GM04504 (cell line): ENCODE measurements at places on chromosomes 6 and 20.

- no peak for DNase-seq
Measured at GRCh38 chr6:129645106-129645829, 64.7 kb downstream of the ARHGAP18 start.

DNA sequence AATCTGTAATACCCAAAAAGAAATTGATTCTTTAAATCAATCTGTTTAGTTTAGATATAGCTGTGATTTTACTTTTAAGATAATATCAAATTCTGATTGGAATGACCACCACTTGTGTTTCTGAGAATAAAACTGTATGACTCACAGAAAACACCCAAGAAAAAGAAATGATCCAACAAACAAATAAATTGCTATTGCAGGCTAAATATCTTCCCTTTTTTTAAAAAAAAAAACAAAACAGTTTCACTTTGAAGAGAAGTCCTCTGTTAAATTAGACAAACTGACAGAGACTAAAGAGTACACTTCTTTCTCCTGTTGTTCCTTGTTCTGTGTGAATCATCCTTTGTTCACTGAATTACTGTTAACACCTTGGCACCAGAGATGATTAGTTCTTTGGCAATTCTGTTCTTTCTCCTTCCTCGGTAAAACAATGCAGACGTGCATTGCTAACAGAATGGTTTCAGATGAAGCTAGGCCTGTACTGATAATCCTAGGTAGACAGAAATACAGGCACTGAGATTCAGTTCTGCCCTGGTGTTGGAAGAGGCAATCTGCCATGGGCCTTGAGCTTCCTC is 895.2 kb upstream of the CITED2 start:
- no peak for DNase-seq

DNA sequence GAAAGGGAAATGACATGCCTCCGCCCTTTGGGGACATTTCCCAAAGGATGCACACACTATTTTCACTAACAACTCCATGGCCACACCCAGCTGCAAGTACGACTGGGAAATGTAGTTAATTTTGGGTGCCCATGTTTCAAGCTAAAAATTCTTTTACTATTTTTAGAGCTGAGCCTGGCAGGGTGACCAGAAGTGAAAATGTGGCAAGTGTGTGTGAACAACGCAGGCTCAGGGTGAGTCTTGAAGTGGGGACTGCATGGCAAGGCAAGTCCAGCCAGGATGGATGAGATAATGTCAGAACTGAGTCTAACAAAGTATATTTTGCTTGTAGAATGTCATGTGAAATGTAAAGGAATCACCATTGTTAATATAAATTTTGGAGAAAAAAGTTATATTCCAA is 17.0 kb upstream of the CD109 start:
- DNase-seq, result no peak

DNA sequence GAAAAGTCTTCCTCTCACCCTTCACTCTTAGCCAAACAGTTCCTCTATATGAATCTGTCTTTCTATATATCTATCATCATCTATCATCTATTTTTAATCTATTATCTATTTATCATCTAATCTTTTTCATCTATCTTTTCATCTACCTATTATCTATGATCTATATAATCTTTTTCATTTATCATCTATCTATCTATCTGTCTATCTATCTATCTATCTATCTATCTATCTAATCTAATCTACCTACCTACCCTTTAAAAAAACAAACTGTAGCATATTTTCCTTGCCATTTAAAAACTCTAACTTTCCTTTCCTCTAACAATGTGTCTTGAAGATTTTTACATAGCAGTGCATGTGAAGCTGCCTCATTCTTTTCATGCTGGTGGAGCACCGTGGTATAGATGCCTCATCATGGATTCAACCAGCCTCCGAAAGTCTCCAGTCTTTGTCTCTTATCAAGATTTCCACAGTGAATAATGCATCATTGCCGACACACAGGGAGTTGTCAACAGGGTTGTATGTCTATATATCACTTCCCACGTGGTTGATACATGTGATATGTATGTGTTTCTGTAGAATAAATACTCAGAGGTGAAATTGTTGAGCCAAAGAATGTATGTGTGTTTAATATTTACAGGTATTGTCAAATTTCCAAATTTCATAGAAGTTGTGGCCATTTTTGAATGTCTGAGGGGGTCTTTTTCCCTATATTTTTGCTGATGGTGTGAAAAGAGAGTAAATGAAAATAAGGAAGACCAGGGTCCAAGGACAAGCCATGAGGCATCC is 51.3 kb downstream of the VEGFA start:
- no peak for DNase-seq

DNA sequence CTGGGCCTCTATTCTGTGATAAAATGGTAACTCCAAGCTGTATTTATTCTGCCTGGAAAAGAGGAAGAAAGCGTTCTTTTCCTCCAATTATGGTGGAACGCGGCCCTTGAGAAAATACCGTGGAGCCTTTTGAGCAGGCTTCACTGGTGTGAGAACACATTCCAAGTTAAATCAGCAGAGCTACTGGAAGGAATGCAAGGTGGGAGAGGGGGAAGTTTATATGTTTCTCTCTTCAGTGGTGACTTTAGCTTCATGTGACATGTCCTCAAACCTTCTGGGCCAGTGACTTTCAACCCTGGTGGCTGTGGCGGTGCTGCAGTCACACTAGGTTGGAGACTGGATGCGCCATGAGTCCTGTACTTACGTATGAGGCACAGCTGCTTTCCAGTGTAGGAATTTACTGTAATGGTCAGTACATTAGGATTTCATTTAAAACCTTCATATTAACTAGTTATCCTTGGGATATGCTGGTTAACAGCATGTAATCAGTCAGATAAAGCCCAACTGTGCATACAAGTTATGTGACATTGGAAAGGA is 221.7 kb downstream of the ARID1B start:
- DNase-seq, result no peak

DNA sequence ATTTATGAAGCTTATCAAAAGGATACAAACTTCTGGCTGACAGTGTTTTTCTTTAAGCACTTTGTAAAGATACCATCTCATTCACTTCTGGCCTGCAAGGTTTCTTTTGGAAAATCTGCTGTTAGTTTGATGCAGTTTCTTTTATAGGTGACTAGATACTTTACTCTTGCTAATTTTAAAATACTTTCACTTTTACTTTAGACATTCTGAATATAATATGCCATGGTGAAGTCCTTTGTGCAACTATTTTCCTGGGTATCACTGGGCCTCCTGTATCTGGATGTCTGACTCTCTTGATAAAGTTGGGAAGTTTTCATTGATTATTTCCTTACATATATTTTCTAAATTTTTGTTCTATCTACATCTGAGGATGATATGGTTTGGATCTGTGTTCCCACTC is 29.0 kb upstream of the ZNF337 start:
- DNase-seq, result no peak

- DNase-seq, result no peak
Measured at GRCh38 chr20:19210391-19211155, 1.9 kb upstream of the SLC24A3 start.

DNA sequence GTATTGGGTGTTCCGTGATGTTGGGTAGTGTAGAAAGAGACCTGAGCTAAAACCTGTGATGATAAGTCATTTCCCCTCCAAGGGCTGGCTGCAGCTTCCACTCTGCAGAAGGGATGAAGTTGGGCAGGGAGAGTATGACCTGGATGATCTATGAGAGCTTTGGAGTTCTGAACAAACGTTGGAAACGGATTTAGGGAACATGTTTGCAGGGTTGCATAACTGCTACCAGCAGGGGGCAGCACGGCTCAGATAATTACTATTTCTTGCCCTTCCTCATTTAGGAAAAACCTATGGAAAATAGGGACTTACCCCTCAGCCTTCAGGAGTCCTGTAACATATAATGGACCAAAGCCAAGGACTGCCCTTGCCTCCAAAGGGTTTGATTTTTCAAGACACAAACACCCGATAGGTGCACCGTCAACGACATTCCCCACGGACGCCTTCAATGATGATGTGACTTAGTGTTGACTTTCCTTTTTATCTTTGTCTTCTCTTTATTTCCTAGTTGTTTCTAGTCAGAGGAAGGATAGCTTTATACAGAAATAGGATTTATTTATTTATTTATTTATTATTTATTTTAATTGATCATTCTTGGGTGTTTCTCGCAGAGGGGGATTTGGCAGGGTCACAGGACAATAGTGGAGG is 164.9 kb upstream of the SASH1 start:
- no peak for DNase-seq

- DNase-seq, result no peak
Measured at GRCh38 chr6:41642090-41642959, 4.1 kb downstream of the MDFI start.

GRCh38 chr6:152078804-152079203 is 271.3 kb downstream of the ESR1 start:
- DNase-seq, result no peak

DNA sequence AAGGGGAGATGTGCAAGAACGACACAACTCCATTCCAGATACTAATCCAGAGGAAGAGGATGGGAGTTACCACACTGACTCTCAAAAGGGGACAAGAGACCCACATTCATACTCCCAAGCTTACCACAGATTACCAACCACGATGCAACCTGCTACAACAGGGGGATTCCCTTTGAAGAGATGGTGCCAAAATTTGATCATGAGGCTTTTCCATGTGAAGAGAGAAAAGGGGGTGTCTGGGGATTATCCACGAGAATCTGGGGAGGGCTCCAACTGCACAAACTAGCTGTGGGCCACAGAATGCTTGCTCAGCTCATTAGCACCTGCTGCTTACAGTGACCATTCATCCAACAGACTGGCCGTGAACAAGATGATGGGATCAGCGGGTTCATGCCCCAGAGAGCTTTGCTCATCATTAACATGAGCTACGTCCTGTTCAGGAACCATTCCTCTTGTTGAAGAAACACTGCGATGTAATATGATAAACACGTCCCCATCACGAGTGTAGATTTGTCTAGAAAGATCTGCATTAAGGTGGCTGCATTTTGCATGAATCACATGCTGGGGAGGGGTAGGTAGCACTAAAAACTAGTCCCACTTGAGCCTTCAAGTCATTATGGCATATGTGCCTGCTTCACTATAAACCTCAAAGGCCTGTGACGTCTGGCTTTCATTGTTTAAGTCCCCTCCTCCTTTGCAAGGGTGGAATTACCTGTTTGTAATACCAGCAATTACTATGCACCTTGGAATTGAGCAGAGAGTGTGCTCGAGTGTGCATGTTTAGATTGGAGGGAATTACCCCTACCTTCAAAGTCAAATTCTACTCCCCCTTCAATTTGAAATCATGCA is 4.0 kb downstream of the PLAGL2 start:
- DNase-seq, result no peak

DNA sequence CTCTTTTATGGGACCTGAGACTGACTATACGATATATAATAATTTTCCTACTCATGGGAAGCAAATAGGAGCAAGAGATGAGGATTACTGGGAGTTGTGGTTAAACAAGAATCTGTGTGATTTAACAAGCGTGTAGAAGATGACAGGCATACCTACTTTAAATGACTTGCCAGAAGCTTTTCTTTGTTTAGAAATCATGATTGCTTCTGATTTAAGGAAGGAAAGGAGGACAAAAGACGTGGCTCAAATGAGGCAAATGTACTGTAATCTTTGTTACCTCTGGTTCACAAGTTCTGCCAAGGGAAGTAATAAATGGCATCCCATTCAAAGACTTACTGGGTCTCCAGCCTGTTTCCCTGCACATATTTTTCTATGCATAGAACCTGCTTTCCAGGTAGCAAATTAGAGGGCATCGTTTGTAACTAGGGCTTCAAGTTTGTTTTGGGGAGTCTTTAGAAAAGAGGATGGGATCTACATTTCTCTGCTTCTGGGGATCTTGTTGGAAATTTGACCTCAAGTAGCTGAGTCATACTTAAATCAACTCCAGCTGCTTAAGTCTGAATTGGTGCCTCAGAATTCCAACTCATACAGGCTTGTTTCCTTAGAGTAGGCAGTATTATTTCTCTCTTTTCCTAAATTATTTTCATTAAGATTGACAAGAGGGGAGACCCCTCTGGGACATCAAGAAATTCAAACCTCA is 2.9 kb upstream of the TRMT11 start:
- peak; percentile 60 for DNase-seq

GRCh38 chr6:107699254-107699653 is 124.9 kb downstream of the SCML4 start:
- no peak for DNase-seq

DNA sequence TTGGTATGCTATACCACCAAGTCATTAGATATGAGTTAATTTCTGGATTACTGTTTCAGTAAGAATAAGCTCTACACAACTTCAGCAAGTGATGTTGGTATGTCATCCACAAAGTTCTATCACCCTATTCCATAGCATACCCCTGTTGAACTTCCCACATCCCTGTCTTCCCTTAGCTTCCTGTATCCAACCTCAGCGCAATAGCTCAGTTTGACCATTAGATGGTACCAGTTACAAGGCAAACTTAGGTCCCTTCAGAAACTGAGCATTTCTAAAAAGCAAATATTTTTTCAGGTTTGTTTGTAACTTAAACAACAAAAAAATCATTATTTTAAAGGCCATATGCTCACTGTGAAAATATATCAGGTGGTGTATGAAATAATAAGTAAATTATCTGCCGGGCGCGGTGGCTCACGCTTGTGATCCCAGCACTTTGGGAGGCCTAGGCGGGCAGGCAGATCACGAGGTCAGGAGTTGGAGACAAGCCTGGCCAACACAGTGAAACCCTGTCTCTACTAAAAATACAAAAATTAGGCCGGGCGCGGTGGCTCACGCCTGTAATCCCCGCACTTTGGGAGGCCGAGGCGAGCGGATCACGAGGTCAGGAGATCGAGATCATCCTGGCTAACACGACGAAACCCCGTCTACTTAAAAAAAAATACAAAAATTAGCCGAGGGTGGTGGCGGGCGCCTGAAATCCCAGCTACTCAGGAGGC is 8.8 kb upstream of the MOG start:
- no peak for DNase-seq

DNA sequence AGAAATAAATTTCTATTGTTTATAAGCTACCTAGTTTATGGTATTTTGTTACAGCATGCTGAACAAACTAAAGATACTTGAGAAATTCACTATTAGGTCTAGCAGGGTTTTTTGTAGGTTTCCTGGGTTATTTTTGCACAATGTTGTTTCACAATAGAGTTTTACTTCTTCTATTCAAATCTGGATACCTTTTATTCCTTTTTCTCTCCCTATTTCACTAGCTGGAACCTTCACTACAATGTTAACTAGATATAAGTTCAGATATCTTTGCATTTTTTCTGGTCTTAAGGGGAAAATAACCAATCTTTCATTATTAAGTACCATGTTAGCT is 237.7 kb upstream of the CITED2 start:
- DNase-seq, result no peak

- no peak for DNase-seq
Measured at GRCh38 chr20:25041813-25042530, 16.0 kb downstream of the ACSS1 start.

DNA sequence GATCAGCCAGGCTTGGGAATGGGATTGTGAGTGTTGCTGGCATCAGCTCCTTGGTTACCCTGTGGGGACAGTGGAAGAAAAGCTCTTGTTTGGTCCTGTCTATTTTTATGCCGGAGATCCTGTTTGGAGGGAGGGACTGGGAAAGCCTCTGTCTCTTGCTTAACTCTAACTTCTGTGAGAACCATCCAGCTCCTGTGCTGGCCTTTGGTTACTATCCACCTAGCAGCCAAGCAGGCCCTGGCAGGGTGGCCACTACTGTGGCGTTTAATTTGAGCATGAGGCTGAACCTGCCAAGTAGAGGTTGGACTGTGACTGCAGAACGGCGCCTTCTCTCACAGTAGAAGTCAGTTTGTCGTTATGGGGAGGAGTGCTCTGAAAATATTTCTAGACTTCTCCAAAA is 193.3 kb downstream of the UTRN start:
- DNase-seq, result no peak
